ENCODE measurements at places on chromosomes 2 and 18.

DNA sequence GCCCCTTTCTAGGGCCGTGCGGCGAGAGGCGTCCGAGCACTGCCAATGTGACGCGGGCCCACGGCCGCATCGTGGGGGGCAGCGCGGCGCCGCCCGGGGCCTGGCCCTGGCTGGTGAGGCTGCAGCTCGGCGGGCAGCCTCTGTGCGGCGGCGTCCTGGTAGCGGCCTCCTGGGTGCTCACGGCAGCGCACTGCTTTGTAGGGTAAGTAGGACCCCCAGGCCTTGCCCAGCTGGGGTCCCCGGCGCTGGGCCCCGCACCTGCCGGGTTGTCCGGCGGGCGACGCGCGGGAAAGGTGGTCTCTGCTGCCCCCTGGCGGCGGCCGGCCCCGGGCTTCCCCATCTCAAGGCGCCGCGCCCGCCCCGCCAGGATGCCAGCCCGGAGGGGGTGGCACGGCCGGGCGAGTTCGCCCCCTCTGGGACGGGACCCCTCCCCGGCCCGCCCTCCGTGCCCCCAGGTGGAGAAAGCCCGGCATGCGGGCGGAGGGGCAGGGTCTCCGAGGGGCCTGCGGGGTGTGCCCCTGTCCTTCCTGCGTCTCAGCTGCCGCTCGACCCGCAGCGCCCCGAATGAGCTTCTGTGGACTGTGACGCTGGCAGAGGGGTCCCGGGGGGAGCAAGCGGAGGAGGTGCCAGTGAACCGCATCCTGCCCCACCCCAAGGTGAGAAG lies 1.9 kb downstream of the PRSS56 start:
- DNase-seq = peak; percentile 59

GRCh38 chr2:177058747-177059146 lies 153.8 kb upstream of the HNRNPA3 start:
- DNase-seq = no peak

- DNase-seq = no peak
These were observed 11.2 kb downstream of the ANKAR start for GRCh38 chr2:189685540-189686229.

GRCh38 chr2:174324530-174324929 lies 10.2 kb upstream of the SP9 start:
- no peak for DNase-seq

DNA sequence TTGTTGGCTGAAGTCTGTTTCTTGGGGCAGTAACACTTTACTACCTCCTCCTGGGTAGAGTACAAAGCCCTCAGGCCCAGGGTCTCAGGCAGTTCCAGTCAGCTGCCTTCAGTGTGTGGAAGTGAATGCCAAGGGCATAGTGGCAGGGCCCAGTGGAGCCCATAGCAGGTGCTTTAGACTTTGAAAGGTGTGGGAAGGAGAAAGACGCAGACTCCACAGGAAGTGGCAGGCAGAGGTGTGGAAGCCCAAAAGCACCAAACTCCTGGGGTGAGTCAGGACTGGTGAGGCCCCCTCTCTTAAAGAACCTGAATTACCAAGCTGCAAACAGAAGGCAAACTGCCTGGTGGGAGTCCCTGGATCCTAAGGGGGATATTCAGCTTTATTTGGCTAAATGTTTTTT lies 45.3 kb downstream of the ADAM23 start:
- no peak for DNase-seq

- DNase-seq = no peak
These were observed 29.1 kb upstream of the CPS1 start for GRCh38 chr2:210527286-210527685.
